ENCODE measurements at places on chromosomes 12 and 14.

DNA sequence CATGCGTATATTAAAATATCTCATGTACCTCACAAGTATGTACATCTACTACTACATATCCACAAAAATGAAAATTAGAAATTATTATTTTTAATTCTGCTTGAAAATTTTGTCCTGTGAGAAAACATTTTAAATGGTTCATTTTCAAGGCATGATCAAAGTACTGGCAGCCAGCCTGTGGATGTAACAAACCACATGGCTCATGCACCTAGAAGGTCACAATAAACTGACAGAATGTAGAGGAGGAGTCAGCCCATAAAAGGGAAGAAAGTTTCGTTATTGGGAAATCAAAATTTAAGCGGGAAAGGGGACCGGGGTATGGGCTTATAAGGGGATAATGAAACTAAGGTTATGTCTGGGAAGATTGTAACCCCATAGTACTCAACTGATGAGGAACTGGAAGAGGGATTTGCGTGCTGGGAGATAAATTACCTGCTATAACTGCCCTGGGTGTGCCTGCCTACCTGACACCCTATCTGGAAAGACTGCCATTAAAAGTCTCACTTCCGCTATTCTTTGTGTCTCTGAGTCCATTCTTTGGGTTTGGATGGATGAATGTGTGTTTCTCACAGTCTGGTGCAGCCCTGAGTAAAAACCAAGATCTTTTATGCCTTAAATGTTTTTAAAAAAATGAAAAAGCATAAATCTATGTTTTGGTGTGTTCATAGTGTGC, 62.2 kb upstream of the PCED1B start:
- no peak for DNase-seq

GRCh38 chr14:91164676-91165075, 50.8 kb downstream of the DGLUCY start:
- no peak for DNase-seq

GRCh38 chr14:89007906-89008305, 183.5 kb downstream of the TTC8 start:
- no peak for DNase-seq

DNA sequence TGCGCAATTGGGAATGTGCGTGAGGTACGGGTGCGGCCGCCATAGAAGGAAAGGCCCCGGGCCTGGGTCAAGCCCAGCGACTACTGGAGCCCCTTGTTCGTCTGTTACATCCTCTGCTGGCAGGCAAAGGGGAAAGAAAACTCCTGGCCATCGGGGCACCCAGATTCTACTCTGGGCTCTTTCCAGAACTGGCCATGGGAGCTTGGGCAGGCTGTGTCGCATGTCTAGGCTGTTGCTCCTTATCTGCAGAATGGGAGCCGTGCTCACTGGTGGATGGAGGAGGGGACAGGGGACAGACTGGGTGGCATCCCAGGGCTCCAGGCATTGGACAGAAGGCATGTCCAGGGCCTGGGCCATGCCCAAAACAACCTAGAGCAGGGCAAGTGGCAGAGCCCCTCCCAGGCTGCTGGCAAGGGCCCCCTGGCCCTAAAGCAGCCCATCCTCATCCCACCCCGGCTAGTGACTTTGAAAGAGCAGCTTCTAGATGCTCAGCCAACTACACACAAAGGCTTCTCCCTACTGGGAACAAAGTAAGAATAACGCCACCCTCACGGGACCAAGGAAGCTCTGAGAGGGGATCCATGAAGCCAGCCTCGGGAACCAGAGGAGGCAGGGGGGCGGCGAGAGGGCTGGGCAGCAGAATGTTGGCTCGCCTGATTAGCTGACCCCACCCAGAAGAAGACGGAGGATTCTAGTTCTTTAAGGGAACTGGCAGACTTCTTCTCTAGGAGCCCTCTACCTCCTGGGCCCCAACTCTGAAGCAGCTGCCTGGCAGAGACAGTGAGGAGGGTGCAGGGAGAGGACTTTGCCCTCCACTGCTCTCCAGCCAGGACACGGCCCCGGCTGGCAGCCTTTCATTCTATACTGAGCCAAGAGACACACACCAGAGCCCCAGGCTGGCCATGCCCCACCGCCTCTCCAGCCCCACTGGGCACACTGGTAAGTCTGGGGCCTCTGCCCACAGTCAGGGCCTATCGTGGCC, 96.8 kb downstream of the SINHCAF start:
- no peak for DNase-seq

DNA sequence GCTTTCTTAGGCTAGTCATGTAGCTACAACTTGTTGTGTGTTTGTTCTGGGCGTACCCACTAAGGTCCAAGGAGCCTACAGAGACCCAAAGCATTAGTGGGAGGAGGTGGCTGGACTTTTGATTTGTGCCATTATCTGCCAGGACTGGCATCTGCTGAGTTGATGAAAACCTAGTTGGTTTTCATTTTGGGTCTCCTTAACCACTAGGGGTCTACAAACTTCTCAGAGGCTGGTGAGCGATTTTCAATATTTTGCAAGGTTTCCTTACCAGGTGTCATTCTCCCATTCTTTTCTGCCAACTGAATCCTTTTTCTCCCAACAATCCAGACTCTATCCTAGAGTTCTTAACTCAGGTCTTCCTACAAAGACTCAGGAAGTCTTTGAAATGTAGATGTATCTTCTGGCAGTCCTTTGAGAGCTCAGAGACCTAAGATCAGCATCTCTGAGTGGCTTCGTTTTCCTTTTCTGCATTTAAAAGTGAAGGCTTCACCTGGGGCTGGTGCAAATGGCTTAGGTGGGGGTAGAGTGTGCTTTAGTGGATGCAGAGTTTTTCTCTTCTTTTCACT, 150.0 kb upstream of the RMST start:
- DNase-seq: no peak

DNA sequence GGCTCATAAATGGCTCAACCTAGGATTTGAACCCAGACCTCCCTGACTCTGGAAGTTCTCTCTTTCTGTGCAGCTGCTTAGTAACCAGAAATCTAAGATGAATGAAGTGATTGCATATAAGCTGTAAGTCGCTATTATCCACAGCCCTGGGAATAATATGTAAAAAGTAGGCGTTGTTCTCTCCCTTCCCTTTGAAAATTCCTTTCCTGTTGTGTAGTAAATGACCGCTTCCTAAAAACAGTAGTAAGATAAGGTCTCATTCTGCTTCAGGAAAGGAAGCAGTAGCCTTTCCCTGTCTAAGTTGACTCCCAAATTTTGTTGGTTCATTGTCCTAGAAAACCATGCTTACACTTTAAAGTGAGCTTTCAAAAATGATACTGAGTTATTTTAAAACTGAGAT, 418.3 kb downstream of the EGLN3 start:
- no peak for DNase-seq

DNA sequence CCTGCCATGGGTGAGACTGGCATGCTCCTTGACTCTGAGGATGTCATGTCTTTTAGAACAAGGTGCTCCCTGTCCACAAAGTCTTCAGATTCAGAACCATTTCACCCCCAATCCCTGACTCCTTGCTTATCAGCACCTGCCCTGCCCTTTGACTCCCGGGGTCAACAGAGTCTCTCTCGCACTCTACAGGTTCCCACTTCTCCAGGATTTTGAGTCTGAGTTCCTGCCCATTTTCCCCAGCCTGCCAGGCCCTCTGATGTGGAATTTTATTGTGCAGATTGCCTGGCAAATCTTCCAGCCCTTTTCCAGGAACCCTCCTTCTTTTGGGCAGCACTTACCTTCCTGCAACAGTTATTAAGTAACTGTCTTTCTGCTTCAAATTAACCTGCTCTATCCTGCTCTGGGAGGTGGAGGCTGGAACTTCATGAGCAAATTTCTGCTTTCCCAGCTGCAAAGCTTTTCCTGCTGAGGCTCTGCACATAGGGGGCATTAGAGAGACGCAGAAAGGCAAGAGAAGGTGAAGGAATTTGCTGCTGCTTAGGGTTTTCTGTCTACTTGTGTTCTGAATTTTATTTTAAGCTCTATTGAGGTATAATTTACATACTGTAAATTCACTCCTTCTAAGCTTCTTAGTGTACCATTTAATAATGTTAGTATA, 259.1 kb downstream of the PCNX1 start:
- no peak for DNase-seq

DNA sequence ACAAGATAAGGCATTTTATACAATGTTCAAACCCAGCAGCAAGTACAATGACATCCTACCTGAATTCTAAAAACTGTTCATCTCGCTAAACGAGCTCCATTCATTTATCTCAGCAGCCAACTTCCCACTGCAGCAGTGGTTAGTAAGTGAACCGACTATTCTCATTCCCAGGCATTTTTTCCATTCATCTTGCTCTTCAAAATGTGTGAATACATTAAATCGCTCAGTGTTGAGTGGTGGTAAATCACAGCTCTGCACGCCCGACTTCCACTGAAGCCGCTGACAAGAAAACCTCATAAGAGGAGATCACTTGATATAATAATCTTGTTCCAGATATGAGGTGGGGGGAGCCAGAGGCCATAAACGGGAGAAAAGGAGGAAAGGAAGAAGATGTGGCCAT, 746.2 kb upstream of the USP15 start:
- DNase-seq: no peak

GRCh38 chr12:93322784-93323183, 54.9 kb upstream of the NUDT4 start:
- DNase-seq: no peak

- DNase-seq: no peak
Measured at GRCh38 chr14:59360923-59361794, 104.0 kb downstream of the GPR135 start.

DNA sequence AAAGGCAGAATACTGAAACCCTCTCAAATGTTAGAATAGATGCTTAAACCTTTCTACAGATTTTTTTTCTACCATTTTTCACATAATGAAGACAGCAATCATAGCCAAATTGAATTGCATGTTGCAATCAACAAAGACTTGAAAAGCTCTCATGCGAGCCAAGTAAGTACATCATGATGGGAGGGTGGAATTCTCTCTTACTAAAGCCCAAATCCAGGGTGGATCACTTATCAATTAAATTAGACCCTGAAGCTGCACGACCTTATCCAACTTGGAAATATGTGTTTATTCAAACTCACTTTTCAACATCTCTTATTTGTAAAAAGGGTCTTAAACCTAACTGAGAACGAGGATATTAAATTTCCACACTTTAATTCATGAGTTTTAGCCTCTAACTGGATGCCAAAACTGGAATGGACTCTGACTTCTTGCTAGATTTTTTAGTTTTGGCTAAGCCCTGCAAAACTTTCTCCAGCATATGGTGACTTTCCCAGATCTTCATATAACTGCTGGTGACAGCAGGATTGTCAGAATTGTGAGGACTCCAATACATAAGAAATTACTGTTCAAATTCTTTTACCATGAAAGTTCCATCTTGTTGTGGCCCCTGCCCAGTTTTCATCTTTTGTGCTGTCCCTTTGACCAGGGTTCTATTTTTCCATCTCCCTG, 53.6 kb downstream of the HECTD4 start:
- DNase-seq: no peak

GRCh38 chr14:70186900-70187451, 1.8 kb downstream of the SLC8A3 start:
- no peak for DNase-seq

DNA sequence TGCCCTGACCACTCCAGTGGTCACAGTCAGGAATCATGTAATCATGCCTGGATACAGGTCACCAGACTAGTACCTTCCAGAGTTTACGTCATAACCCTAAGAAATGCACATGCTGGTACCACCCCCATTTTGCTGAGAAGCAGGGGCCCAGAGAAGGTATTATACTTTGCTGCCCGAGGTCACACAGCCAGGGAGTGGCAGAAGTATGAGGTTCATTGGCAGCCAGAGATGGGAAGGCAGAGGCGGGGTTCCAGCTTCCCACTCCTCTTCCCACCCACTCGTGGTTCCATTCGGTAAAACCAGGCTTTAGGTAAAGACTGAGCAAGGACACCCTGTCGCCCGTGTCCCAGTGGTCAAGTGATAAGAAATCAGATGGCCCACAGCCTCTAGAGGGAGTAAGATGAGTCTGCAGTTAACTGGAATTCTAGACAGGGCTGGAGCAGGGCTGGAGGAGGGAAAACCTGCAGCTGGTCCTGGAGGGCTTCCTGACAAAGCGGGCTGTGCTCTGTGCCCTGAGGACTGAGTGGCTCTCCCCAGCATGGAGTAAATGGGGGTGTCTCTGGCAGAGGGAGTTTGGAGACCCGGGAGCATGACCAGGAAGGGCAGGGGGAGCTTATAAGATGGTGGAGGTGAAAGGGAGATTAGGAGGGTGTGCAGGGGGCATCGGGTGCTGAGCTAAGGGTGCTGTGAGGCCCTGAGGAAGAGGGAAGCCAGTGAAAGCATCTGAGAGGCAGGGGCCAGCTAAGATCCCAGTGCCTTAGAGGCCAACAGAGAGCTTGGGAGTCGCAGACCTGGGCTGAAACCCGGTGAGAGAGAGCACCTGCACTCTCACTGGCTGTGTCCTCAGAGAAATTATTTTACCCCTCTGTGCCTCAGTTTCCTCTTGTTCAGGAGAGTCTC, 5.7 kb downstream of the FAM222A start:
- no peak for DNase-seq

- DNase-seq: no peak
Measured at GRCh38 chr14:74910556-74910955, 12.5 kb downstream of the RPS6KL1 start.

- no peak for DNase-seq
Measured at GRCh38 chr14:75291331-75291730, 12.7 kb downstream of the FOS start.

DNA sequence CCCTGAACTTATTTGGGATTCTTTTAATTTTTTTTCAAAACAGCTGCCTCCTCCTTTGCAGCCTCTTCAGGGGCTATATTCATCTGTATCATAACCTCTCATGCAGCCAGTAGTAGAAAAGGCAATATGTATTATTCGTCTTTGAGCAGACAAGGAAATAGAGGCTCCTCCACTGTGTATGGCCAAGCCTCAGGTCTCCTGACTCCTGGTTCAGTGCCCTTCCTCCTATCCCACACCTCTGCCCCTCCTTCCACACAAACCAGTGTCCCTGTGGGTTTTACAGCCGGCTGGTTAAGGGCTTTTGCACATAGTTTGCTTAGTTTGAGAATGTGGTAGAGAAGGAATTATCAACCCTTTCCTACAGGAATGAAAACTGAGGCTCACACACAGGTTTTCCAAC, 8.8 kb upstream of the ACVRL1 start:
- no peak for DNase-seq

GRCh38 chr12:96719660-96720362, 187.2 kb upstream of the NEDD1 start:
- DNase-seq: no peak

DNA sequence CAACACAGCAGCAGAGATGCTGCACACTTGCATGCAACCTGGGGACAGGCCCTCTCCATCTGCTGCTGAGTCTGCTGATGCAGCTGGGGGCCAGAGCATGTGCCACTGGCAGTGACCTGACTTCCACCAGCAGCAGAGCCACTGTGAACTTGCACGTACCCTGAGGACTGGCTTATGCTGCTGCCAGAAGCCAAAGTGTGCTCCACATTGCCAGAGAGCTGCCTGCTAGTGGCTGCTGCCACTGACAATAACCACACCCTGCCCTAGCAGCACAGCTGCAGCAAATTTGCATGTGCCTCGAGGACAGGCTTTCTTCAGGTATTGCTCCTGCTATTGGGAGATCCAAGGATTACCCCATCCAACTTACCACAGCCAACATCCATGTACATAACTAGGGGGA, 4.5 kb upstream of the PRR4 start:
- DNase-seq: no peak

DNA sequence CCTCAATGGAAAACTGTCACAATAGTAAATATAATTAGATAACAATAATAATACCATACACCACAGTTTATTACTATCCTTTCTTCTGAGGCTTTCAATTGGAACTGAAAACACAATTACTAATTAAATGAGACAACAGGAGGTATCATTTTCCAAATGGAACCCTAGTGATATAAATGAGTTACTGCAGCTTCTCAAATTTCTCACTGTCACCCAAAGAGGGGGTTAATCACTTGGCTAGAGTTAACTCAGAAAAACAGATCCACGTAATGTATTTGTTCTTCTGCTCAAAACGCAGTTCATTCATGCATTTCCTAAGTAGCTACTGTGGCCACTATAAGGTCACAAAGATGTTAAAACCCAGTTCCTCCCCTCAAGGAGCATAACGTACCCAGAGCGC, 120.9 kb upstream of the FOXN3 start:
- DNase-seq: no peak

All from T-helper 9 cell (primary cell).